ENCODE measurements at places on chromosomes 1 and 21.

DNA sequence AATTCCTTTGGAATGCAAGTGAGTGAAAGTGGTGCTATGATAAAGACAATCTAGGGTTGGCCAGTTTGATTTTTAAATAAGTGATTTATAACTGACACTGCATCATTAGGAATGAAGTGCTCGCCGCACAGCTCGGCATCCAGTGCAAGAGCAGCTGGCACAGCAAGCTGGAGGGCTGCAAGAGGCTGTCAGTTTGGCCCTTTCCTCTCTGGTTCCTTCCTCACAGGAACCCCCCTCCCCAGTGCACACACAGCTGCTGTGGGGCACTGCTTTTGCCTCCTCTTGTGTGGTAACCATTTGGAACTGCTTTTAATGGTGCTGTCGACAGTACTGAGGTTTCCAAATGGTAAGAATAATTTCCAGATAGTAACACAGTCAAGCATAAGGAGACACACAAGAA, 10.4 kb upstream of the BCAR3 start:
- DNase-seq = no peak

GRCh38 chr1:113153116-113153803, 80.3 kb downstream of the LRIG2 start:
- no peak for DNase-seq

GRCh38 chr21:44985441-44986401, 45.9 kb downstream of the SLX9 start:
- no peak for DNase-seq

GRCh38 chr1:201362906-201363305, 14.6 kb downstream of the TNNT2 start:
- DNase-seq = no peak

- DNase-seq = no peak
These were observed 199.4 kb upstream of the CAMK1G start for GRCh38 chr1:209383907-209384709.

DNA sequence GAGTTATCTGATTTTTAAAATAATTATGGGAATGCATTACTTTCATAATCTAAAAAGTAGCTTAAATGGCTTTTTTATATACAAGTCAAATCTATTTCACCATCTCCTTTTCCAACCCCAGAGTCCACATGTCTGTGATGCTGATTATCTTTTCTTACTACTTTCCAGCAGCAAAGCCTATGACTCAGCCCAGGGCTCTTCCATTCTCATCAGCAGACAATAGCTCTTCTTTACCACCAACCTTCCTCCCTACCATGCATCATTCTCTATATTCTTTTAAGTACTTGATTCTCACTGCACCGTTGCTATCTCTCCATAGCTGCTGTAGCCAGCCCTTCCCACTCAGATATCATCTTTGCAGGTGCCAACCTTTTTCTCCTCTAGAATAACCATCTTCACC, 61.3 kb downstream of the OVGP1 start:
- DNase-seq = no peak

DNA sequence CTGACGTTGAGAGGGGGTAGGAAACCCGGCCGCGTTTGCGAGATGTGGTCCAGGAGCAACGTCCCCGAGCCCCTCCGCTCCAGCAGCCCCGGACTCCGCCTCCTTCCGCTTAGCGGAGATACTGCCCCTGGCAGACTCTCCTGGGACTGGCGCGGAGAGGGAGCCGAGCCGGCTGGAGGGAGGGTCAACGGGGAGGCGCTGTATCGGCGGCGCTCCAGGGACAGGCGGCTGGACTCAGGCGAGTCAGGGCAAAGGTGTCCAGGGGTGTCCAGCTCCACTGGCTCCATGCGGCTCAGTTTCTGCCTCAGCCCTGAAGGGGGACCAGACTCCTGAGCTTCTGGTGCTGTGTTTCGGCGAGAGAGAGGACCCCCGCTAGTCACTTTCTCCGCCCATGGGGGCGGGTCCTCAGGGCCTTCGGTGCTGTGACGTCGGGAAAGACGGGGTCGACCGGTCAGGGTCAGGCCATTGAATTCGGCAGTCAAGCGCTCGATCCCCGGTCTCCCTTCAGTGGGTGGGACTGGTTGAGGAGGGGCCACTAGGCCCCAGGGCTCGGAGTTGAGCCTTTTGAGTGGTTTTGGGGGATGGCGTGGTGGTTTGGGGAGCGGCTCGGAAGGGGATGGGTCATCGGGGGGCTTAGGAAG, 2.8 kb upstream of the LIX1L start:
- peak; percentile 94 for DNase-seq

DNA sequence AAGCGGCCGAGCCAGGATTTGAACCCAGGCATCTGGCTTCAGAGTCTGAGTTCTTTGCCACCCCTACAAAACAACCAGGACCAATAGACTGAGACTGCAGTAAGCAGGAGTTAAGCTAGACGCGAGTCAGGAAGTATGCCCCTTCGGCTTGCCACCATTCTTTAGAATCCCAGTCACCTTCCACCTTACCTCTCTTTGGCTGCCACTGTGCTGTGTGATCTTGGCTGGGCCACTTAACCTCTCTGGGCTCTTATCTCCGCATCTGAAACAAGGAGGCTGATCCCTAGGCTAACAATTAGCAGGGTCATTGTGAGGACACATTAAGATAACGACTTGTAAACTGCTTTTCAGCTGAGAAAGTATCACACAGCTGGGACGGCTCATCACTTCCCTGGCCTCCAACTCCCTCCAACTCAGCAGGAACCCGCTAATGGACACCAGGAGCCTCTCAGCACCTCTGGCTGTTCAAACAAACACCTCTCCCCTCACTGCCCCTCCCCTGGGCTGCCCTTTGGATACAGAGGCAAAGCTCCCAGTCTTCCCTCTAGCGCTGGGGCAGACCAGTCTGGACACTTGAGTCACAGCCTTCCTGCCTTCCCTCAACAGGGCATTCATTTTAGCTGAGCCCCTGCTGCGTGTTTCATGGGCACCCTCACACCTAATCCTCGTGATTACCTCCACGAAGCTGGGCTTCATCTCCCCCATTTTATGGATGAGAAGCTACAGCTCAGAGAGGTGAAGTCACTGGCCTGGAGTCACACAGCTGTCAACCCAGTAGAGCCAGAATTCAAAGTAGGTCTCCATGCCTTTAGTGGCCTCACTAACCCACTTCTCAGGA, 83.2 kb downstream of the CAMK2N1 start:
- DNase-seq = peak; percentile 74

DNA sequence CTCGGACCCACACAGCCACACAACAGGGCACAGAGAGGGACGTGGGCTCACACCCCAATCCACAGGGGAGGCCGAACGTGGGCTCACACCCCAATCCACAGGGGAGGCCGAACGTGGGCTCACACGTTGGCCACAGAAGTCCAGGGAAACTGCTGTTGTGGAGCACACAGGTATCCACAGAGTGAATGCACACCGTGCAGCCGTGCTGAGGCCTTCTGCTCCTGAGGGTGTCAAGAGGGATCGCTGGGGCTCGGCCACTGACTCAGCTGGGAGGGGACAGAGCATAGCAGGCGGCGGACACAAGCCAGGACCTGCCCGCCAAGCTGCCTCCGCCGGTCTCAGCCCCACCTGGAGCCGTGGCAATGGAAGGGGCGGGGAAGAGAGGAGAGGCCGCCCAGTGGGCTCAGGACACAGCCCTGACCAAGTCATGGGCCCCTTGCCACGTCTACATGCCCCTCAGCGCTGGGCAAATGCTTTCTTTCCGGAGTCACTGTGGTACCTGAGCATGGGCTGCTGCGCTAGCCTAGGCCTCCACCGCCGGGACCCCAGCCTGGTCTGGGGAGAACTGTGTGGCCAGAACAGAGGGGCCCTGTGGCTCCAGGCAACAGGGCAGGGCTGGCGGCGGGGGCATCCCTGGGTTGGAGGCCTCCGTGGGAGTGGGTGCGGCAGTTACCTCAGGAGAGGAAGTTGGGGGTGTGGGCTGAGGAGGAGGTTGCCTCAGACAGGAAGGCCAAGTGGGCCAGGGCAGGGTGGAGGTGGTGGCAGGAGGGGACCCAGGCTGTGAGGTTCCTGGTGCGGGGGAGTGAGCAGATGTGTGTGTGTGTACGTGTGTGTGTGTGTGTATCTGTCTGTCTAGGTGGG, 1.2 kb downstream of the SYTL1 start:
- no peak for DNase-seq

DNA sequence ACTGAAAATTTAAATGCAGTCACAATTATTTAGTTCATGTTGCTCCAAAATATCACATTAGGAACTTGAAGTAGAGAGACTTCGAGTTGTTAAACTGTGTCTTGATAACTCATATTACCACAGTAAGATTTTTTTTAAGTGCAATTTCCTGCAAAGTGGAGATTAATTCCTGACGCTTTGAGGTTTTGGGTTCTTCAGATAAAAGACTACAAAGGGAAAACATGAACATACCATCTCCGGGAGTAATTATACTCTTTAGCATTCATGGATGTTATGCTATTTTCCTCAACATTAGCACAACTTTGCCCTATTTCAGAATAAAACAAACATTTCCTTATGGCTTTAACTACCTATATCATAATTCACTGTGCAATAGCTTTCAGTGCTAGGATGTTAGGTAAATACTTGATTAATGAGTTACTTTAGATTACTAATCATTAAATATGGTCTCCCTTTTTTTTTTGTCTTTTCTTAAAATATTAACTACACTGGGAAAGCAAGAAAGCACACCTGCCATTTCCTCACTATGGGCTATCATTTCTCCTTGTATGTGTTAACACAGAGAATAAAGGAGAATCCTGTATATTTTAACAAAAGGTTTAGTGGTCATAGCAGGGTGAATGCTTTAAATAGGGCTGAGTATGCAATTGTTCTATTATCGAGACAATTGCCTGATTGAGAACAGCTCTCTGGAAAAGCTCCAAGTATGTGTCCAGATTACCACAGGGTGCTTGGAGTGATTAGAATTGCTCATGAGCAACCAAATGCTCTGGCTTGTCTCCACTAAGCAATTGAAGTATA, 252.5 kb upstream of the C1orf105 start:
- no peak for DNase-seq

DNA sequence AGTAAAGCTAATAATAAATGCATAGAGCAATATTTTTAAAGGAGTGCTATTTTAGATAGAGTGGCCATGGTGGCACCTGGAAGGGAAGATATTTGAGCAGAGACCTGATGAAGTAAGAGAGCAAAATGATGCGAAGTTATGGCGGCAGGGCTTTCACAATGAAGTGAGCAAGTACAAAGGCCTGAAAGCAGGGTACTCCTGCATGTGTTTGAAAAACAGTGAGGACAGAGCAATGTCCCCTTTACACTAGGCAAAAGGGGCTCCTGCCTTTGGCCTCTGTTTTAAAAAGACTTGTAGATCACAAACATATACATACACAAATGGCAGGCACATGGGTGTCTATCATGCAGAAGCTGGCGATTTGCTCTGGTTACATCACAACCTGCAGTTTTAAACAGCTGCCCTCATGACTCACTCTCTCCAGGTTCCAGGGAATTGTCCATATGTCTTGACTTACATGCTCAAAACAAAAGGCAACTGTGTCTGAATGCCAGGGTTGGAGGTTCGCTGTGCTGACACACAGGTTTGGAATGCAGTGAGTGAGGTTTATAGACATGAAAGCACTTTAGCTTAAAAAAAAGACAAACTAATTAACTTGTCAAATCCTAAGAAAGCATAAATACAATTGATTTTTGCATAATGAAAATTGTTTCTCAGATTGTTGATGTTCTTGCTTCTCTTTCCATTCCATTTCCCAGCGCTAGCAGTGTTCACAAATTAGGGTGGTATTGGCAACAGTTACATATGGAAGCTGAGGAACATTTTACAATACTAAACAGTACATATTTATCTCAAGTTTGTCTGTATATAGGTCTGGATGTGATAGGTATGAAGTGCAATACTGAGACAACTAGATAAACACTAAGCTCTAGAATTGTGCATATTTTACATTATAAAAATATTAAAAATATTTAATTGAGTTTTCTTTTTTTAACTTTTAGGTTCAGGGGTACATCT, 313.9 kb downstream of the BARHL2 start:
- DNase-seq = no peak

- DNase-seq = no peak
These were observed 191.4 kb downstream of the AMY1C start for GRCh38 chr1:103941086-103941485.

- no peak for DNase-seq
These were observed 30.3 kb downstream of the TCP10L start for GRCh38 chr21:32554832-32555638.

DNA sequence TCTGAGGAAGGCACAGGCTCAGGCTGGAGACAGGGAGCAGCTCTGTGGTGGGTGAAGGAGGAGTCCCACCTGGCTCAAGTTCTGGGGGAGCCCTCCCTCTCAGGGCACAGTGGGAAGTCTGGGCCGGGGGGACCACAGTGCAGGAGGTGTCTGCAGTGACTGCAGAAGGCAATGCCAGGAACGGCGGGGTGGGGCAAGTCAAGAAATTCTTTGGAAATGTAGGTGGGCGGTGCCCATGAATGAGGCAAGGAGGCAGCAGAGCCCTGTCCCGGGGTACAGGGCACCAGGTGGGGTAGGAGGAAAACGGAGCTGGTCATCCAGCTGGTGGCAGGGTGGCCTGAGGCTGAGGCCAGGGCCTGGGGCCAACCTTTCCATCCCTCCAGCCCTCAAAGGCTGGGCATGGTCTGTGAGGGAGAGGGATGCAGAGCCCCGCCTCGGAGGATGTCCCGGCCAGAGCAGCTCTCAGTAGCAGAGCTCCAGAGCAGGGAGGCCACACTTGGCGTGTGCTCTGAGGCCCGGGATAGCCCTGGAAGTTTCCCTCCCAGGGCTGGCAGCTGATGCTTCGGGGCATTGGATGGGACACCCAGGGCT, 4.7 kb downstream of the TFF3 start:
- peak; percentile 65 for DNase-seq

DNA sequence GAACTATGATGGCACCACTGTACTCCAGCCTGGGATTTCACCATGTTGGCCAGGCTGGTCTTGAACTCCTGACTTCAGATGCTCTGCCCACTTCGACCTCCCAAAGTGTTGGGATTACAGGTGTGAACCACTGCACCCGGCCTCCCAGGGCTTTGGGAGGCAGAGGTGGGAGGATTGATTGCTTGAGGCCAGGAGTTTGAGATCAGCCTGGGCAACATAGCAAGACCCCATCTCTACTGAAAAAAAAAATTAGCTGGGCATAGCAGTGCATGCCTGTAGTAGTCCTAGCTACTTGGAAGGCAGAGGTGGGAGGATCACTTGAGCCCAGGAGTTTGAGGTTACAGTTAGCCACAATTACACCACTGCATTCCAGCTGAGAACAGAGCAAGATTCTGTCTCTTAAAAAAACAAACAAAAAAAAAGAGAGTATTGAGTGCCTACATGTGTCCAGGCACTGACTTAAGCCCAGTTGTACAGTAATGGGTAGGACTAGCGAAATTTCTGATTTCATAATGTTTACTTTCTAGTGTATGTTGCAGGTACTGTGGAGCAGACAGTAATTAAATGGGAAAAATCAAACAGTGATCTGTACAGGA, 4.2 kb downstream of the MANEAL start:
- DNase-seq = peak; percentile 1

DNA sequence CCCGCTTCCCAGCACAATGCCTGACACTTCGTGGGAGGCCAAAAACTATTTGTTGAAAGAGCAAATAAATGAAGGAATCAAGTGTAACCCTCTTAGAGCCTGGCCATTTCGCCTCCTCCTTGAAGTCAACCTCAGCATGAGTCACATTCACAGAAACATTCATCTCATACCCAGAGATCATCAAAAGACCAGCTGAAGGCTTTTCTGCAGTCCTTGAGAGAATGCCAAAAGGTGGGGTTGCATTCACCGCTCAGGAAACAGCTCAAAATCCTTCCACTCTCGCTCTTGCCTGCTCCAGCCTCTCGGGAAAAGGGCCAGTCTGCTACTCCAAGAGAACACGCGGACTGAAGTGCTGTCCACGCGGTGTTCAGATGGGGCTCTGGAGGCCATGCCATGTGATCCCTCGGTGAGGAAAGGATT, 90.0 kb downstream of the VWA5B1 start:
- DNase-seq = no peak
